SIG-M5 (cell line): ENCODE measurements at places on chromosomes 16 and 17.
A peak's percentile ranks its signal among the peaks of the same experiment; 100 is the strongest.

- no peak for DNase-seq
Observed at GRCh38 chr16:50836121-50836621, 94.3 kb downstream of the CYLD start.

GRCh38 chr17:80132906-80133625 is 13.9 kb downstream of the EIF4A3 start:
- no peak for DNase-seq

GRCh38 chr16:88170528-88170991 is 212.2 kb upstream of the ZNF469 start:
- no peak for DNase-seq

DNA sequence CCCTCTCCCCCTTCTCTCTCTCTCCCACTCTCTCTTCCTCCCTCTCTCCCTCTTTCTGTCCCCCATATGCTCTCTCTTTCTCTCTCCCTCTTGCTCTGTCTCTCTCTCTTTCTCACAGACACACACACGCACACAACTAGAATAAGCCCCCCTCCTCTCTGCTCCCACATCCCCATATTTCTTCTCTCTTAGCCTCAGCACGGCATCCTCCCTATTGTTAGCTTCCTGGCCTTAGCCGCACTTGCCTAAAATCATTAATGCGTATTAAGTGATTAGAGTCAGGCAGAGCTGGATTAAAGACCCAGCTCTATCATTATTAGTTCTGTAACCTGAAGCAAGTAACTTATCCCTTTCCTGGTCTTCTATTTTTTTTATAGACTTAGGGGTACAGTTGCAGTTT is 319.0 kb upstream of the C16orf82 start:
- no peak for DNase-seq

GRCh38 chr16:53626161-53626560 is 77.5 kb downstream of the RPGRIP1L start:
- no peak for DNase-seq

DNA sequence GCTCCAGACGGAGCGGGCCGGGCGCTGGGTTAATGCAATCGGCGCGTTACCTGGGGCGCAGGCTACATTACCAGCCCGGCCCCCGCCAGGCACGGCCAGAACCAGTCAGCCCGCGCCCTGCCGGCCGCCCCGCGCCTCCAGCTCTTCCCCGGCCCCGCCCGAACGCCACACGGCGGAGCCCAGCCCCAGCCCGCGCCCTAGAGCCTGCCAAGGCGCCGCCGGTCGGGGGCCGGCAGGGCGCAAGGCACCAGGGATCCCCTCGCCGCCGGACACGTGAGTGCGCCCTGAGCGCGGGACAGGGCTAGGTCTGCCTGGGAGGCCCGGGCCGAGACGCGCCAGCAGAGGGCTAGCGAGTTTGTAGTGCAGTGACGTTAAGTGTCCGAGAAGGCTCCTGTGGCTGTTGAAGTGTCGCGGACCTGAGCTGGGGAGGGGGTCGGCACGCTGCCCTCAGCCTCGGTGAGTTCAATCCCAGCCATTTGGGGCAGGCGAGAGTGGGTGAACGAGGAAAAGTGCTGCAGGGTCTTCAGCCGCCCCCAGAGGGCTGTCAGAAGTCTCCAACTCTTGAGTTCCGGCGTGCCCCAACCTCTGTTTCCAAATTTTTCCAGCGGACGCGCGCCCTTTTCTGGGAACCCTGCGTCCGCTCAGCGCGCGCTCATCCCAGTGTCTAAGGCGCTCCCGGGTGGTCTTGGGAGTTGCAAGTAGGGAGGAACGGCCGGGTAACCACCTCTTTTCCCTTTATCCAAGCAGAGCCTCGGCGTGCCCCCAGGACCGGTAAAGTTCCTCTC is at the start of gene SLC6A2:
TSS of gene SLC6A2 (plus strand) at position 92 of the 785 bp plus-strand sequence. CDS start 707 bp downstream, outside the sequence.
- no peak for DNase-seq

DNA sequence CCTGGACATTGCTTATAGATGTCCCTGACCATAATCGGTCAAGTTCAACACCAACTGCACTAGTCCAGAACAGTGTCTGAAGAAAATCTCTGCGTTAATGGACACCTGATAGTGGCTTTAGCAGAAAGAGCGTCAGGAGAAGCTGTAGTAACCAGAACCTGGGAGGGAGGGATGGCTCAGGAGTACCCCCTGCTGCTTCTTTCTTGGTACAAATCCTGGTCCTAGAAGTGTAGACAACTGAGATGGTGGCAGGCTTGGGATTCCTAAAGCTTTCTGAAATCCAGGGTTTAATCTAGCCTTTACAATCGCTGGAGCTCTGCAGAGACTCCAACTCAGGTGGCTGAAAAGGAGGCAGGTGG is 5.4 kb downstream of the MAP3K14 start:
- no peak for DNase-seq

- no peak for DNase-seq
Observed at GRCh38 chr16:52561910-52562741, 15.2 kb upstream of the TOX3 start.

GRCh38 chr16:88790312-88791211 is 5.5 kb upstream of the PIEZO1 start:
- no peak for DNase-seq

DNA sequence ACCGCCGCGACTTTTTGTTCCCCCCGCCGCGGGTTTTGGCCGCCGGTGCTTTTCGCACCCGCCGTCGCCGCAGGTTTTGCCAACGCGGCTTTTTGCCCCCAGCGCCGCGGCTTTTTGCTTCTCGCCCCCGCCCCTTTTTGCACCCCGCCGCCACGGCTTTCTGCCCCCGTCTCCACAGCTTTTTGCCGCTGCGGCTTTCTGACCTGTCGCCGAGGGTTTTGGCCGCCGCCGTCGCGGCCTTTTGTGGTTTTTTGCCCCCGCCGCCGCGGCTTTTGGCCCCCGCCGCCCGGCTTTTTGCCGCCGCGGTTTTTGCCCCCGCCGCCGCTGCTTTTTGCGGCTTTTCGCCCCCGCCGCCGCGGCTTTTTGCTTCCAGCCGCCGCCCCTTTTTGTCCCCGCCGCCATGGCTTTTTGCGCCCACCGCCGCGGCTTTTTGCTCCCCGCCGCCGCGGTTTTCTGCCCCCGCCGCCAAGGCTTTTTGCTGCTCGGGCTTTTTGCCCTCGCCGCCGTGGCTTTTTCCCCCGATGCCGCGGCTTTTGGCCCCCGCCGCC is 151.1 kb downstream of the KCNJ18 start:
- DNase-seq: no peak

DNA sequence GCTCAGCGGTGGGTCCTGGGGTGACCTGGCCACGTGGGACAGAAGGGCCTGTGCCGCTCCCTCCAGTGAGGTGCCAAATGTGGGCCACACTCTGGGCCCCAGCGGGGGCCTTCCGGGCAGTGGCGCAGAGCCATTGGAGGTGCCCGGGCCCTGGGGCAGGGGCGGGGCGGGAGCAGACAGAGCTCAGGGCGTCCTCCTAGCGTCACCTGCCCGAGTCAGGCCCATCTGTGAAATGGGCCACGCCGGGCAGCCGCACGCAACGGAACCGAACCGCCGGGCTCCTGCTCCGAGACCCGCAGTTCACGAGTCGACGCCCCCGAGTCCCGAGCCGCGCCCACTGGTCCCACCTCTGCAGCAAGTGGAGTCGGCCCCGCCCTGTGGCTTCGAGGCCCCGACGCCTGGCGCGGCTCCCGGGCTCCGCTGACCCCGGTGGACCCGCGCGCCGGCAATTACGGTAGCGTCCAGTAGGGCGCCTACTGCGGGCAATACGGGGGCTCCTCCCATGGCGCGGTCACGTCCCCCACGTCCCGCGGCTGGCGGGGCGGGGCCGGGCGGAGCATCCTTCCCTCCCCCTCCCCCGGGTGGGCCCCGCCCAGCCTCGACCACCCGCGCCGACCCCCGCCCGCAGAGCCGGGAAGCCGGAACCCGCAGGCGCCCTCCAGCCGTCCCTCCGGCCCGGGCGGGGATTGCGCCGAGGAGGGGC is 1.9 kb downstream of the SLC16A3 start:
- no peak for DNase-seq

DNA sequence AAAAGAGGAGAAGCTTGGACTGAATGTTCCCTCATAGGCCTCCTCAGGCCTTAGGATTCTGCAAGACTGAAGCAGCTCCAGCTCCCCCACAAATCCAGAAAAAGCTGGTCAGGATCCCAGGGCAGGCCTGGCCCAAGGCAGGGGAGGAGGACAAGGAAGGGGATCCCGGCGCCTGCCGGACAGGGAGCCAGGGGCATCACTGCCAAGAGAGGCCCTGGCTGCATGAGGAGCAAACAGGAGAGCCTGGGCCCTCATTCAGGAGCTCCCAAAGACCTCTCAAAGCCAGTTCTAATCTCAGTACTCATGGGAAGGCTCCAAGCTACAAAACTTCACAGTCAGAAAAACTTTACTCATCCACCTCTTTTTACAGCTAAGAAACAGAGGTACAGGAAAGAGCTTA is 67.3 kb downstream of the ZNF423 start:
- no peak for DNase-seq

GRCh38 chr17:70609566-70609965 is 440.2 kb downstream of the KCNJ2 start:
- DNase-seq: no peak

DNA sequence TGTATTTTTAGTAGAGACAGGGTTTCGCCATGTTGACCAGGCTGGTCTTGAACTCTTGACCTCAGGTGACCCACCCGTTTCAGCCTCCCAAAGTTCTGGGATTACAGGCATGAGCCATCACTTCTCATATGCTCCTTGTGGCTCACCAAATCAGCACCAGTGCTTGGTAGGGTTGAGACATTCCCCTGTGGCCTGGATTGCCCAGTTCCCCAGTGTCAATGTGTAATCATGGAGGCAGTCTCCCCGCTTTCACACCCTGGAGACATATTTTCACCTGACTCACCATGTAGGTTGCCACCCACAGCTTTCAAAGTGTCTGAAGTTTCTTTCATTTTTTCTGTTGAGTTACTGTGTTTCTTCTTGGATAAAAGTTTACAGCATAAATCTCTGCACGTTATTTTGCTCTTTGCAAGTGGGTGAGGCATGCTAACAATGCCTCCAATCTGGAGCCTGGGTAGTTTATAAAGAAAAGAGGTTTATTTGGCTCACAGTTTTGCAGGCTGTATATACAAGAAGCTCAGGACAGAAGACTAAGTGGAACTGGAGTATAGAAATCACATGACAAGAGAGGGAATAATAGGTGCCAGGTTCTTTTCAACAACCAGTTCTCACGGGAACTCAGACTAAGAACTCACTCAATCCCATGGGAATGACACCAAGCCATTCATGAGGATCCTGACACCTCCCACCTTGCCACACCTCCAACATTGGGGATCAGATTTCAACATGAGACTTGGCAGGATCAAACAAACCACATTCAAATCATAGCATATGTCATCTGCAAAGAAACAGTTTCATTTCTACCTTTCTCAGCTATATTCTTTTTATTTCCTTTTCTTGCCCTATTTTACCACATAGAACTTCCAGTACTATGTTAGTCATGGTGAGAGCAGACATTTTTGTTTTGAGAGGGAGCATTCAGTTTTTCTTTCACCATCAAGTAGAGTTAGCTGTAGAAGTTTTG is 113.2 kb downstream of the PHKB start:
- no peak for DNase-seq

DNA sequence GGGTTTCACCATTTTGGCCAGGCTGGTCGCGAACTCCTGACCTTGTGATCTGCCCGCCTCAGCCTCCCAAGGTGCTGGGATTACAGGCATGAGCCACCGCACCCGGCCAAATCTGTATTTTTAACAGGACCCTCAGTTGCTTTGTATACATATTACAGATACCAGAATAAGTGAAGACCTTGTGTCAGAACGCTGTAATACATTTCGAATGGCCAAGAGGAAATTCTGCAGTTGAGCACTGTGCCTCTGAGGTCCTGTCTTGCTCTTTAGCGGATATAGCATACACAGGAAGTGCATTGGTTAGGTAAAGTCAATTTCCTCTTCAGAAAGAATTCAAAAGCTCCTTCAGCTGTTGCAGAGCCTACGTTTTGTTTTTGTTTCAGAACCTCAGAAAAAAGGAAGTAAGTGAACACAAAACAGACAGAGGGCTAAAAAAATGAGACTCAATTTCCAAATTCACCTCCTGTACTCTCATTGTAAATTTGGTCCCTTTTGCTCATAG is 15.7 kb downstream of the CRLF3 start:
- peak; percentile 93 for DNase-seq
